ENCODE measurements at places on chromosomes 2 and 18. TPM values are rescaled to one million over a fixed set of nuclear protein-coding genes. Genes with fewer than 3 reads are reported as not detected.

Gene TMEM17
- 2.9 TPM for total RNA-seq

Gene DNAH6
- not detected for total RNA-seq

Gene FAM124B
- total RNA-seq: not detected

Gene SPATA3
- not detected for total RNA-seq

Gene NLRC4
- not detected for total RNA-seq

Gene LCT
- total RNA-seq: not detected

Gene CYP26B1
- total RNA-seq: 3.9 TPM

Gene PTCD3
- total RNA-seq: 75.6 TPM

Gene ARHGAP15
- total RNA-seq: not detected

Gene CPO
- total RNA-seq: not detected

Gene PHOSPHO2
- total RNA-seq: 5.9 TPM

Gene ANKRD62
- not detected for total RNA-seq

Gene HNMT
- 7.1 TPM for total RNA-seq

Gene C2orf80
- not detected for total RNA-seq

Gene MROH2A
- not detected for total RNA-seq

Gene GREB1L
- total RNA-seq: 6.3 TPM

Gene ERFE
- 7.4 TPM for total RNA-seq

Gene STPG4
- total RNA-seq: not detected

Gene SPDYA
- total RNA-seq: 0.69 TPM

Gene ZBTB7C
- total RNA-seq: 1.1 TPM

Gene FSHR
- total RNA-seq: not detected

All from PC-3 (cell line).